ENCODE measurements at places on chromosomes 5 and 9. TPM values are rescaled to one million over a fixed set of nuclear protein-coding genes. Genes with fewer than 3 reads are reported as not detected.

DNA sequence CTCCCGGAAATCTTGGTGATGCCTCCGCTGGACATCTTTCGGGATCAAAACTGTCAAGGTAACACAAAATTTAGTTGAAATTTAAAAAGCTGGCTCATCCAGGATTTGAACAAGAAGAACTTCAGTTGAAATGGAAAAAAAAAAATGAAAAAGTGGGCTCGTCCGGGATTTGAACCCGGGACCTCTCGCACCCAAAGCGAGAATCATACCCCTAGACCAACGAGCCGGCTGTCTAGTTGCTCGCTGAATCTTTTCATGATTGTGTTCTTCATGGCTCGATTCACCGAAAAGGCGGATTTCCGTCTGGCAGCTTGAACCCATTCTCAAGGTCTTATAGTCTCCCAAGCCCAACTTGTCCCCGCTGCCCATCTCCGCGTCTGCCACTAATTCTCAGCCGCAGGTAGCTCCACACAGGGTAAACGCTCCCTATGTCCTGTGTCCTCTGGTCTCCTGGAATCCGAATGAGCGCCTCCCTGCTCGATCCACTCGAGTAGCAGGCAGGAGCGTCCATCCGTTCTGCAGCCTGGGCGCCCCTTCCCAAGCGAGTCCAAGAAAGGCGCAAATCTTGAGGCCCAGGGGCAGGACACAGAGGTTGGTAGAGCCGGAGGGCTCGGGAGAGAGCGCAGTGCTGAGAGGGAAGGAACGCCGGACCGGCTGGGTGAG, 16.2 kb downstream of the TRIM7 start:
- DNase-seq: peak; percentile 57

GRCh38 chr5:143359869-143360268, 43.6 kb downstream of the NR3C1 start:
- DNase-seq: no peak

DNA sequence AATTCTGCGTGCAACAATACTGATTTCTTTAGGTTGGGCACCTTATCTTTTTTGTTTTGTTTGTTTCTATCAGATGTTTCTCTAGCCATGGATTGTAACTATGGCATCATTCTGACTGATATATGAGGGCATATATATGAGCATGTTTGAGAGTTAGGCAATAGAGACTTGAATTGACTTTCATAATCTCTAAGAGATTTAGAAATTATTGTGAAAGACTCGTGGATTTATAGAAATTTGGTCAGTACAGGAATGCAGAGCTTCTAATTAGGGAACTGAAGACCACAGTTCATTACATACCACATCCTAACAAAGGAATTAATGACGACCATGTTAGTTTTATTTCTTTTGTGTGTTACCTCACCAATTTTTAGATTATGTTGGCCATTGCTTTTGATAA, 546.0 kb upstream of the GRAMD2B start:
- no peak for DNase-seq

DNA sequence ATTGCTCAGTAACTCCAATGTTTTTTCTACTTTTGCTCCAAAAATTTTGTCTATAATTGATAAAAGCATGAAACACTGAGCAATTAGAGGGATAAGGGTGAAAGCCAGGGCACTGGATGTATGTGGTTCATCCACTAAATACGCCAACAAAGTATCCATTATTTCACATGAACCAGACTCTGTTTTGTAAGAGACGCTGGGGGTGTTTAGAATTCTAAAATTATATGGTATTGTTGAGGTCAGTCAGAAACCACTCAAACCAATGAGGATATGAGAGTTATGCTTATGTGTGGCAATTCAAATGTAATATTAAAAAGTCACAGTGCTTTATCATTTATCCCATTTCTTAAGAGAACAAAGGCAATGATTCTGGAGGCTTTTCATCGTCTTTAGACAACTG, 220.2 kb downstream of the EFNA5 start:
- DNase-seq: no peak

GRCh38 chr5:136811551-136811950, 446.2 kb upstream of the TRPC7 start:
- DNase-seq: no peak

DNA sequence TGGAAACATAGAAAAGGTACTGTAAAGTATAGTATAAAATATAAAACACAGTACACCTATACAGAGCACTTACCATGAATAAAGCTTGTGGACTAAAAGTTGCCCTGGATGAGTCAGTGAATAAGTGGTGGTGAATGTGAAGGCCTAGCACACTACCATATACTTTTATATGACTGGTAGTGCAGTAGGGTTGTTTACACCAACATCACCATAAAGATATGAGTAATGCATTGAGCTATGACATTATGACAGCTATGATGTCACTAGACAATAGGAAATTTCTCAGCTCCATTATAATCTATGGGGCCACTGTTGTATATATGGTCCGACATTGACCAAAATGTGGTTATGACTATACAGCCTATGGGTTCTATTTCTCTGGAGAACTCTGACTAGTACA, 291.8 kb upstream of the ACTBL2 start:
- no peak for DNase-seq

DNA sequence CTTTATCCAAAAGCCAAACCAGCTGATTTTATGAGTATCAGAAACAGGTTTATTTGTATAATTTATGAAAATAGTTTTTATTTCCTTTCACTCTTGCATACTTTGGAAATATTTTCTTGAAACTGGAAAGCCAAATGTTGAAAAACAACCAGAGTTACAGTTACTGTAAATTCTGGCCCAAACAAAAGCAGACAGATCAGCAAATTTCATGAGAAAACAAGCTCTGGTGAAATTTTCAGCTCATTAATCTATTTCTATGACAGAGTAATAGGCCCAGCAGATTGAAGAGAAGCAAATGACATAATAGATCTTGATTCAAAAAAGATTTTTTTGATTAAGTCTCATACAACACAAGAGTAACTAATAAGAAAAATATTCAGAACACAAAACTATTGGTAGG, 182.7 kb downstream of the ENC1 start:
- DNase-seq: no peak

GRCh38 chr9:95879591-95879990, 4.1 kb downstream of the ERCC6L2 start:
- DNase-seq: no peak

- no peak for DNase-seq
Observed at GRCh38 chr9:83633676-83634075, 10.7 kb downstream of the IDNK start.

GRCh38 chr5:398475-399295, 44.3 kb upstream of the EXOC3 start:
- DNase-seq: no peak

DNA sequence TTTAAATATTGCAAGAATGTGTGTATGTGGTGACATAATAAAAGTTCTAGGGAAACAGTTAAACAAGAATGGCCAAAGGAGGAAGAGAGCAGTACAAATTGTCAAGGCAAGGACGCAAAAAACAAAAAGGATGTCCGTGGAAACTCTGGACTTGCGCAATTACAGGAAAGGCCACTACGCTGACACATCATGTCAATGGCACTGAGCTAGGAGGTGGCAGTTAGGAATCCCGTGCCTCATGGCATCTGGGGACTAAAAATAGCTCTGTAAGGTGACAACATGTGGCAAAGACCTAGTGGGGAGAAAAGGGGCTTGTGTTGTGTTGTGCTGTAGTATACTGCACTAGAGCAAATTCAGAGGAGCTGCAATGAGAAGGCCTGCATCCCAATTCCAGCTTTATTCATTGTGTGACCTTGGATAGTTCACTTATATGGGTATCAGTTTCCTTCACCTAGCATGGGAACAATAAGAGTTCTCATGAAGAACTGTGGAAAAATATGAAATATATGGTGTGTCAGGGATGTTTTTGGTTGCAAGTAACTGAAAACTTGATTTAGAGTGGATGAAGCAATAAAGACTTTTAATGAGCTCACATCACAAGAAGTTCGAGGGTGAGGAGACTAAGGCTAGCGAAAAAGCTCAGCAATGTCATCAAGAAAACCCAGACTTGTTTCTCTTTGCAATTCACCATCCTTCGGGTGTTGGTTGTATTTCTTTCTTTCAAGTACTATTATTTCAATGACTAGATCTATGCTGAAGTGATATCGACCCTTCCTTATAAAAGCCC, 124.1 kb upstream of the STC2 start:
- peak; percentile 43 for DNase-seq

GRCh38 chr5:110757118-110757729, 18.4 kb downstream of the SLC25A46 start:
- DNase-seq: no peak

DNA sequence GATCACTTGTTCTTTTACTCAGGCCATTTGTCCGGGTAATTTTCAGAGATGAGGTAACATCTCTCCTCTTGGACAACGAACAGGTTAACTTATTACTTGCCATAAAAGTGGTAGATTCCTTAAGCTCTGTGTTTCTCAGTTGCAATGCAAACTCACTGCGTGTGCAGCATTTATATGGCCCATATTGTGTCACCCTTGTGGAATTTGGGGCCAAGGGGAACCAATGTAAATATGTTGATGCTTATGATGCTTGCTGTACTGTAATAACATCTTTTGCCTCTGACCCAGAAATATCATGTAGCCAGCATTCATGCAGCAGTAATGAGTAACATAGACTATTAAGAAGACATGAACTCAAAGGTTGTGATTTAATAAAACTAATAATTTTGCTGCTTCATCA, 175.8 kb downstream of the ADAMTS6 start:
- DNase-seq: no peak

DNA sequence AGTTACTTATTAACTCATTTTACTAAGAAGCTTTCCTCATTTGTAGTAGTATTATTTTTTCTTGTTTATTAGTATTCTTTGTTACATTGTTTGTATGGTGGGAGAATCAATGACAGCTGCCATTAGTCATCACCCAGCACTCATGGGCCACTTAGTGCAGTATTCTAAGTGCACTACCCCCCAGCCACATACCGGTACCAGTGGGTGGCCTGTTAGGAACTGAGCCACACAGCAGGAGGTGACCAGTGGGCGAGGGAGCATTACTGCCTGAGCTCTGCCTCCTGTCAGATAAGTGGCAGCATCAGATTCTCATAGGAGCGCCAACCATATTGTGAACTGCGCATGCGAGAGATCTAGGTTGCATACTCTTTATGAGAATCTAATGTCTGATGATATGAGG, 24.2 kb upstream of the CAMLG start:
- DNase-seq: no peak

GRCh38 chr9:121881920-121882500, 211.1 kb downstream of the TTLL11 start:
- no peak for DNase-seq

- no peak for DNase-seq
Observed at GRCh38 chr5:76537073-76537543, 86.1 kb downstream of the F2RL2 start.

- DNase-seq: no peak
Observed at GRCh38 chr5:148843510-148844318, 17.3 kb downstream of the ADRB2 start.

- no peak for DNase-seq
Observed at GRCh38 chr9:114691046-114691955, 9.3 kb upstream of the TEX48 start.

GRCh38 chr5:9681706-9682105, 51.6 kb upstream of the TAS2R1 start:
- no peak for DNase-seq

DNA sequence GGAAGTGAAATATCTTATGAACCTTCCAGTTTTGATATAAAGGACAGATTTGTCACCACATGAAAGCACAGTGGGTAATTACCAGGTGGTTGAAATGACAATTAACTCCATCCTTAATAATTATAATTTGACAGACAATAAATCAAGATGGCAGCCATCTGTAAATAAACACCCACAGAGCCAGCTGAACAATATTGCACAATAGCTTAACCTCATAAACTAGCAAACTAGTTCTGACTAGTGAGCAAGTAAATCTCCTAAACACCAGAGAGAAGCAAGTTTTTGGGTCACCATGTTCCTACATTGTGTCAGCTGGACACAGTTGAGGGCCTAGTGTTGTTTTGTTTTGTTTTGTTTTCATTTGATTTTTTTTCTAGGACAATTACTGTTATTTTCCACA, 577.4 kb downstream of the ACTL7B start:
- DNase-seq: no peak

SVEP1 gene
- 8.8 TPM for total RNA-seq

PCDHB4 gene
- total RNA-seq: 0.80 TPM

PPP2R2B gene
- total RNA-seq: 0.11 TPM

AK1 gene
- 844 TPM for total RNA-seq

IRX4 gene
- total RNA-seq: 18.6 TPM

KLHL3 gene
- 26.3 TPM for total RNA-seq

FANCC gene
- 4.1 TPM for total RNA-seq

NSUN2 gene
- total RNA-seq: 34.4 TPM

SPINK13 gene
- total RNA-seq: not detected

SOHLH1 gene
- total RNA-seq: not detected

KIF24 gene
- total RNA-seq: 0.63 TPM
